ENCODE measurements at places on chromosomes 7 and 10.

GRCh38 chr7:26105236-26105635, 46.8 kb upstream of the NFE2L3 start:
- DNase-seq, result no peak

GRCh38 chr10:33735464-33735923, 401.0 kb upstream of the NRP1 start:
- no peak for DNase-seq

DNA sequence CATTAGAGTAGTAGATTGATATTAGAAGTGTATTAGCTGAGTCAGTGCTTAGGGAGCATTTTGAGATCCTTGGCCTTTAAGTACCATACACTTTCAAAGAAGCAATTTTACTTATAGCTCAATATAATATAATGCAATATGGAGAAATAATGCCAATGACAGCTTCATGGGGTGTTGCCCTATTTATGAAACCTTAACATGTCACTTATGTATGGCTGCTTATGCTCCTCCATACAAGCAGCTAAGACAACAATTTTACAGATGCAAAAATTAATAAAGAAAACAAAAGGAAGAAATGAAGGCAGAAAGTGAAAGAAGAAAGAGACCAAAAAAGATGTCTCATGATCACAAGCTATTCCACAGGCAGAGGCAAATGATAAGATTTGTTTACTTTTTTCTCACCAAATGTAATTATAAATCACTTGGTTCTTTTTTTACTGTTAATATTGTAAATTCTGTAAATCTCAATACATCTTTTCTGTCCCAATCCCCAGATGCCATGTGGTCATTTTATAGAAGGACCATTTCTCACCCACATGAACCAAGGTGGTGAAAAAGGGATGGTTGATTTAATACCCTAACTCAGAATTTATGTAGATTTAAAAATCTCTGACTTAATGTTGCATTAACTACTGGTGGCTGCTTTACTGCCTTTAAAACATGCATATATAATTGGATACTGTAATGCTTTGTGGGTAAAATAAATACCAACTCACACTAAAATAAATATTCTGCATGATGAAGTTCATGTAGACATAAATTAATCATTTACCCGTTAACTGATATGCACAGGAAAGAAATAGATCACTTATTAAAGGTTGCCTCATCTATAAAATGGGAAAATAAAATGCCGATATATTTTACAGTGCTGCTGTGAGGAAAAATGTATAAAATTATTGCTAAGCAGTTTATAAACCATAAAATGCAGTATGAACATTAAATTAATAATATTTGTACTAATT, 33.5 kb upstream of the RHOBTB1 start:
- DNase-seq, result no peak

- no peak for DNase-seq
Measured at GRCh38 chr10:17616403-17617030, 657 bp downstream of the HACD1 start.

- no peak for DNase-seq
Measured at GRCh38 chr7:8773518-8773917, 340.1 kb downstream of the NXPH1 start.

GRCh38 chr10:86367152-86367951, 757 bp upstream of the GRID1 start:
- no peak for DNase-seq

GRCh38 chr7:23598296-23598695, 1.1 kb downstream of the CCDC126 start:
- DNase-seq, result no peak

- DNase-seq, result no peak
Measured at GRCh38 chr10:44827431-44828006, 83.6 kb upstream of the TMEM72 start.

DNA sequence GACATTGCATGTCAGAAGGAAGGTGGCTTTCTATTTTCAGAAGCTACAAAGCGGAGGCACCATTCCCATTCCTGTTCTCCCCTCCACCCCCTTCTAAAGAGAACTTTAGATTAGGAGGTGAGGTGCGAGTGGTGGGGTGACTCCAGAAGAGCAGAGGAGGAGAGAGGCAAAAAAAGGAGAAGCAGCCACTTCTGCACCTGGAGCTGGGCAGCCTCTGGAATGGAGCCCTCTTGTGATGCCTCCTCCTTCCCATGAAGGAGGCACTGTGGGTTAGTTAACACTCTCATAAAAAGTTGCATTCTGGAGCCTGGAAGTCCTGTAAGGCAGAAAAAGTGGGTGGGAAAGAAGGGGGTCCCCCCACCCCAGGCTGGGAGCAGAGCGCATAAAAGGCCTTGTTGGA, 4.8 kb downstream of the PTF1A start:
- no peak for DNase-seq

GRCh38 chr7:107993891-107994291, 9.1 kb downstream of the LAMB1 start:
- no peak for DNase-seq

DNA sequence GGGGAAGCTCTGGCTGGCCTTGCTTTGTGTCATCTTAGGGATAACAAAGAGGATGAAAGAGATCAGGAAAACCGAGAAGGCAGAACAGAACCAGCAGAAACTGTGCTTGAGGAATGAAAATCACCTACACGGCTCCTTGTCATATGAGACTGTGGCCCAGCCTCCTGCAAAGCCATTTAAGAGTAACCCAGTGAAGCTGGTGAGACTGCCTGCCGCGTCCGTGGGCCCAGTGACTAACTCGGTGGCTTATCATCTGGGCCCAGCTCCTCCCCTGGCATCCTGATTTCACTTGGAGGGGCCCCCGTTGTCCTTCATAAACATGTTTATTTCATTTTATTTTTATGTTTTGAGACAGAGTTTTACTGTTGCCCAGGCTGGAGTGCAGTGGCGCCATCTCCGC, 30.7 kb downstream of the HTRA1 start:
- no peak for DNase-seq

DNA sequence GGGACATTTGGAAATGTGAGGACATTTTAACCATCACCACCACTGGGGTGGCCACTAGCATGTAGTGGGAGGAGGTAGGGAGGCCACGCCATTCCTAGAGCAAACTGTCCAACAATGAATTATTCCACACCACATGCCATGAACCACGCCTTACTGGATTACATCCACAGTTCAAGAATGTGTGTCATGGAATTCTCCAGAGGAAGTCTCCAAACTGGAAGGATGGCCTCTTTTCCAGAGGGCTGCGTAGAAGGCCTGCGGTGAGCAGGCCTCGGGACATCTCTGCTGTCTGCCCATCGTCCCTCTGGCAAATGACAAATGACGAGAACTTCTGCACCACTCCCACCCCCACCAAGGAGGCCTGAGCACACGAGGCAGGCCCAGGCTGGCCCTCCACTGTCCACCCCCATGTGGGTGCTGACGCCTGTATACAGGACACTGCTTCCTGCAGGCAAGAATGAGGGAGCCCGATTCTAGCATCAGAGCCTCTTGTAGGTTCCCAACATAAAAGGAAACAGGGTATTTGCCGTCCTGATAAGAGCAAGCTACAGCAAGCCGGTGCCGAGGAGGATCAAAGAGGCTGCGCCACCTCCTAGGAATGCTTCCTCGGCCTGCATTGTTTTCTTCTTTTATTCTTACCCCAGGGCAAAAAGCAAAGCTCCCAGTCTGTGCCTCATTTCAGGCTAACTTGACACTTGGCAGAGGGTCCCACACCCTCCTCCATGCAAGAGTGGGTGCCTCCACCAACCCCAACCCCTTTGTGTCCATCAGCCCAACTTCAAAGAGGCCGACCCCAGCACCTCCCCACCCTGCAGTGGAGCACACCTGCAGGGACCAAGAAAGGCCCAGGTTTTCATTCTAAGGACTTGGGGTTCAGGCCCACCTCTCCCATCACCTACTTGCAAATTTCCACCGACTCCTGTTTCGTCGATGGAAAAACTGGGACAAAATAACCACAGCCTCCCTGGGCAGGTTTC, 23.9 kb downstream of the TNS3 start:
- no peak for DNase-seq

DNA sequence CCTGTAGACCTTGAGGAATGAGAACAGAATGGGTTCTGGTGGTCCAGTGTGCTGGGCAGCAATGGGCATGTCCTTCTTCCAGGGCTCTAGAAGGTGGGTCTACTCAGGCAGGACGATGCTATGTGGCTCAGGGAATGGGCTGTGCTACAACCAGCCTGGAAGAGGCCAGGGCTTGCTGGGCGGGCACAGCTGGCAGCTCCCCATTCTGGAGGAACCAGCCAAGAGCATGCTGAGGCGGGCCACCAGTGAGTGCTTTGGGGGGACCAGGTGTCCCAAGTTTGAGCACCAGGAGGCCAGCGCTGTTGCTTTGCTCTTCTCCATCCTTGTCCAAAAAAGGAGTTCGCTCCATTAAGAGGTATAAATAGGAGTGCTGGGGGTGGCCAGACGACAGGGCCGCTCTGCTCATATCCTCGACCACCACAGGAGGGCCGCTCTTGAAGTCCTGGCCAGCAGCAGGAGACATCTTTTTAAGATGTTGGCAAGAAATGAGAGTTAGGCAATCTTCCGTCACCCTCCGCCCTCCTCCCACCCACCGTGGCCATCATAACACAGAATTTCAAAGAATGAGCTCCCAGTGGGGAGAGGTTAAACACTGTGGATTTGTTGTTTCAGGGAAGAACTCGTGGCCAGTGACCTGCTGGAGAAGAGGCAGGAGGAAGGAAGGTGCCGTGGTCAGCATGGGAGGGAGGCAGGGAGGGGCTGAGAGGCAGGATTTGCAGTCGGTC, 141.3 kb downstream of the GRK5 start:
- no peak for DNase-seq
